ENCODE measurements at places on chromosomes 2 and 18.

GRCh38 chr2:201888426-201888800 lies 82.1 kb downstream of the CDK15 start:
- DNase-seq, result no peak

DNA sequence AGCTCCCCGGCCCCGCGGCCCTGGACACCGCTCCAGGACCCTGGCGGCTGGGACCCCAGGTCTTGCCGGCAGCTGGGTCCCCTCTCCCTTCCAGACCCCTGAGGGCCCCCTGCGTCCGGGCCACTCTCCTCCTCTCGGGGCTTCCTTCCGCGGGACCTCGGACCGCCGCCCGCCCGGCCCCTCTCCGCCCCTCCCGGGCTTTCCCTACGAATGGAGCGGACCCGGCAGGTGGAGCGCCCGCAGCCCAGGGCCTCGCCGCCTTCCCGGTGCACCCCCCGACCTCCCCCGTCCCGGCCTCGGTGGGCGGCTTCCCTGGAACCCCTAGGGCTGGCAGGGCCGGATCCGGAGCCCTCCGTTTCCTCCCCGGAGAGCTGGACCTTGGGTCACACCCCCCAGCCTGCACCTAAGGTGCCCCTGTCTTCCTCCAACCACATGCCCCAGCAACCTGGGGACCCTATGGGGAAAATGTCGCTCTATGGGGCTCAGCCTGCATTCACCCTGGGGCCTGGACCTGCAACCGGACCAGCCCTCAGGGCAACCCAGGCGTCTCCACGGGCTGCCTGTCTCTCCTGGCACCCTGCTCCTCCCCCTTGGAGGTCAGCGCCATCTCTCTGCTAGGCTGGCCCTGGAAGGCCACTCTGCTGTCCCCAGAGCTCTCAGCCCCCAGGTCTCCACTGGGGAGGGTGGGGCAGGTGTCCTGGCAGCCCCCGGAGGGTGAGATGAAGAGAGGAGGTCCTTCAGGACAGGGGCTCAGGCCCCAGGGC lies 730 bp downstream of the B3GNT7 start:
- DNase-seq, result no peak

GRCh38 chr2:242011516-242011915 lies 142.0 kb downstream of the RTP5 start:
- no peak for DNase-seq

DNA sequence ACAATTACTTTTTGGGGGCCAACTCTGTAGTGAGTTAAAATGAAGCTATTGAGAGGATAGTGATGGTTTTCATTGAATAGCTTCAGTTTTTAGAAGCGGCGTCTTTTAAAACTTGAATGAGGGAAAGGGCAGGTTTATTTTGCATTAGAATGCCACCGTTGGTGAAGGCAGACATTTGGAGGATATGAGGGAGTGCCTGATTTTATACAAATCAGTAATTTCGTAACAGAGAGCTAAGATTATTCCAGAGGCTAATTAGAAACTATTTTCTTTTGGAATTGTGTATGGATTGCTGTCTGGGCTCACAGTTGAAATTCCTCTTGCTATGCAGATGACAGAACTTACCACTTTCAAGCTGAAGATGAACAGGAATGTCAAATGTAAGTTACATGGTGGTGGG lies 67.6 kb downstream of the ITGB1BP1 start:
- DNase-seq, result no peak

GRCh38 chr2:27306573-27307286 lies 1.5 kb downstream of the UCN start:
- peak; percentile 8 for DNase-seq
